ENCODE measurements at places on chromosomes 16 and 17.

DNA sequence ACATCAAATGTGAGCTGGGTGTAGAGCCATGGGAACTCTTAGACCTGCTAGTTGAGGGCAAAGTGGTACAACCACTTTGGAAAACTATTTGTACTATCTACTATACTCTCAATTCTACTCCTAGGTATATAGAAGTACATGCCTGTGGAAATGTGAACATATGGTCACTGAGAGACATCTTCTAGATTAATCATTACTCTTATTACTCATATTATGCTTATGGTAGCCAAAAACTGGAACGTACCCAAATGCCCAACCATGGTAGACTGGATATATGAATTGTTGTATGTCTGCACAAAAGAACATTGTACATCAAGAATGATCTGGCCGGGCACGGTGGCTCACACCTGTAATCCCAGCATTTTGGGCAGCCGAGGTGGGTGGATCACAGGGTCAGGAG lies 2.7 kb downstream of the WDR45B start:
- DNase-seq = no peak

GRCh38 chr16:70298988-70299938 lies at the start of gene DDX19B:
DDX19B (plus strand) TSS chr16:70299186; CDS start chr16:70299298, 112 bp downstream.
- DNase-seq = peak; percentile 0

DNA sequence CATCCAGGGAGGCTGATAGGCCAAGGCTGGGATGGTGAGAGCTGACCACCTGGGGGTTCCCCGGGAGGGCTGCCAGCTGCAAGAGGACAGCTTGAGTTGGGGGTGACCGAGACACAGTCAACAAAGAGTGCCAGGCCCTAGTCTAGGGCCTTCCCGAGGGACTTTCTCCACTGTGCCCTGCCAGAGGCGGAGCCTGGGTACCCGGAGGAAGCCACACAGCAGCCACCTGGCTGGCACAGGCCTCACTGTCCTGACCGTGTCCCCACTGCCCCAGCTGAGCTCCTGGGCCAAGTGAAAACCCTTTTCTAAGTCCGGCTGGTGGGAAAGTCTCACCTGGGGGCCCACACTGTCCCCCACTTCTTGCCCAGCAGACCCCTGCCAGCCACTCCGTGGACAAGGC lies 71.9 kb upstream of the GSE1 start:
- no peak for DNase-seq

GRCh38 chr16:15829460-15829859 lies 27.4 kb downstream of the MYH11 start:
- DNase-seq = no peak

DNA sequence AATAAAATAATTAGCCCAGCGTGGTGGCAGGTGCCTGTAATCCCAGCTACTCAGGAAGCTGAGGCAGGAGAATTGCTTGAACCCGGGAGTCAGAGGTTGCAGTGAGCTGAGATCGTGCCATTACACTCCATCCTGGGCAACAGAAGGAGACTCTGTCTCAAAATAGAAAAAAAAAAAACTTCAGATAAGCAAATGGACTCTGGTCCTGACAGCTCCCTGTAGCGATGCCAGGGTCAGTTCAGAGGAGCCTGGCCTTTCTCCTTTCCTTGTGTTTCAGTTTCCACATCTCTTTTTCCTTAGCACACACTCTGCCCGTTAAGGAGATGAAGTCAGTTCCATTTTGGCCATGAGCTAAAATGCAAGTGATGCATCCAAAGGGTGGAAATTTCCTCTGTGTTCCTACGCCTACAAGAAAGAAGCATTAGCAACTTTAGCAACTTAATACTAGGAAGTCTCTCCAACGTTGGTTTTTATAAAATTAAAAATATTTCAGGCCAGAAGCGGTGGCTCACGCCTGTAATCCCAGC lies 11.6 kb upstream of the GRB2 start:
- no peak for DNase-seq

GRCh38 chr17:17523731-17524490 lies 27.7 kb upstream of the RASD1 start:
- no peak for DNase-seq

DNA sequence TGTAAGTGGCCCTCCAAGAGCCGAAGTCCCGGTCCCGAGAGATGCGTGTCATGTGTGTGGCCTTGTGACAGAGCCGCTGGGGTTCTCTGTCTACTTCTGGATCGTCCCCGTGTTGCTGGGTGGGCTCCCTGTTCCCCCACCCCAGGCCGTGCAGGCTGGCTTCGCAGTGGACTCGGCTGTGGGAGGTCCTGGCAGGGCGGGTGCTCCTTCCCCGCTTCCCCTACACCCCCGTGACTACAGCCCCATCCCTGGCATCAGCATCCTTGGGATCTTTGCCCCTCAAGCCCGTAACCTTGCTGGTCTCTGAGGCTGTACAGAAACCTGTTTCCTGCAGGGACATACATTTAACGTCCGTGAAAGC lies 136.3 kb downstream of the BANP start:
- DNase-seq = no peak

GRCh38 chr16:84220851-84221250 lies 19.0 kb downstream of the KCNG4 start:
- no peak for DNase-seq

GRCh38 chr17:56284482-56284881 lies 131.2 kb downstream of the ANKFN1 start:
- no peak for DNase-seq

DNA sequence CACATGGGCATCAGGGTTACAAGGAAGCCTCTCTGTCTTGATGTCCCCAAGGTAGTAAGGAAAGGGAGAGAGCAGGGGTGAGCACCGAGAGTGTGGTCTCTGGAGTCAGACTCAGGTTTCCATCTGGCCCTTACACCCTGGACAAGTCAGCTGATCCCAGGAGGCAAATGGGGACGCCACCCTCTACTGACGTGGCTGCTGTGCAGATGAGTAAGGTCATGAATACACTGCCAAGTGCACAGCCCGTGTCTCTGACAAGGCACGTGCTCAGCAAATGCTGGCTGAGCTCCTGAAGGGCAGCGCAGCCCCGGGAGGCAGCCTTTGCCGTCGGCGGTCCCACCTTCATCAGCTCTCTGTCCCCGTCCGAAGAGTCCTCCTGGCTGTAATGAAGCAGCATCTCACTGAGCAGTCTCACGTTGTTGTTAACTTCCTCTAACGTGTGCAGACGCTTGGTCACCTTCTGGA lies 19.4 kb downstream of the GGA3 start:
- DNase-seq = no peak

- no peak for DNase-seq
Observed at GRCh38 chr17:50218771-50219315, 17.4 kb upstream of the COL1A1 start.

DNA sequence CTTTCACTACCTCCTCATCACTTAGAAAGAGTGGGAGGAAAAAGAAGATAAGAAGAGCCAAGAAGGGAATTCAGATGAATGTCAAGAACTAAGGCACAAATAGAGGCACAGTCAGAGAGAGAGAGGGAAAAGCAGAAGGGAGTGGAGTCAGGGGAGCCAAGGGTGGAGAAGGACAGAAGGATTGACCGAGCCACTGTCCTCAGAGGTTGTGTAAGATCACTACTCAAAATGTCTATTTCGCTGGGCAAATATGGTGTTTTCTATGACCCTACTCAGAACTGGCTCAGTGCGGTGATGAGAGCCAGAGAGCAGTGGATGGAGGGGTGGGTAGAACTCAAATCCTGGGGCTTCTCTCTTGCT lies 139.2 kb upstream of the HS3ST2 start:
- no peak for DNase-seq

DNA sequence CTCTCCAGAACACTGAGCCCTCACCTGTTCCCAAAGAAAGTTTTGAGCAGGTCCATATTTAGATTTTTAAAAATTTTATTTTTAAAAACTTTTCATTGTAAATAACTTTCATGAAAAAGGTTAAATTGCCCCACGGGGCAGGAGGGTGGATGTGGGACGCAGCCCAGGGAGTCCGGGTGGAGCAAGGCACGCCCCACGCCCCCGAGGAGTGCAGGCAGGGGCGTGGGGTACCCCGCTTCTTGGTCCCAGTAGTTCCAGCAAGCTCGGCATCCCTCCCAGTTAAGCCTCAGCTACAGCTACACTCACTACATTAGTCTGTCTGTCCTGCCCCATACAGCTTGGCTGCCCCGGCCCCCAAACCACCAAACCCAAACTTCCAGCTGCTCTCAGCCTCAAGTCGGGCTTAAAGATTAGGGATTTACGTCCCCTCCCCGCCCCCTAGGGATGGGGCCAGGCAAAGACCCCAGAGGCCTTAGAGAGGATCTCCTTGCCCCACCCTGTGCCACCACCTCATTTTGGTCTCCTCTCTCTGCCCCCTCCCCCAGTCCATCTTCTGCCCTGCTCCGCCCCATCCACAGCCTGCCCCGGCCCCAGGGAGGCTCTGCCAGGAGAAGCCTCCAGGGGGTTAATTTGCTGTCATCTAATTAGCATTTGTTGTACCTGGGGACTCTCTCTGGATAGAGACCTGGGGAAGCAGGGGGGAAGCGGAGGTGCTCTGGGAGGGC lies 4.6 kb downstream of the FOXJ1 start:
- no peak for DNase-seq

GRCh38 chr17:17044846-17045561 lies 2.7 kb downstream of the MPRIP start:
- DNase-seq = no peak

- DNase-seq = no peak
Observed at GRCh38 chr17:47707056-47707804, 13.3 kb downstream of the TBKBP1 start.

DNA sequence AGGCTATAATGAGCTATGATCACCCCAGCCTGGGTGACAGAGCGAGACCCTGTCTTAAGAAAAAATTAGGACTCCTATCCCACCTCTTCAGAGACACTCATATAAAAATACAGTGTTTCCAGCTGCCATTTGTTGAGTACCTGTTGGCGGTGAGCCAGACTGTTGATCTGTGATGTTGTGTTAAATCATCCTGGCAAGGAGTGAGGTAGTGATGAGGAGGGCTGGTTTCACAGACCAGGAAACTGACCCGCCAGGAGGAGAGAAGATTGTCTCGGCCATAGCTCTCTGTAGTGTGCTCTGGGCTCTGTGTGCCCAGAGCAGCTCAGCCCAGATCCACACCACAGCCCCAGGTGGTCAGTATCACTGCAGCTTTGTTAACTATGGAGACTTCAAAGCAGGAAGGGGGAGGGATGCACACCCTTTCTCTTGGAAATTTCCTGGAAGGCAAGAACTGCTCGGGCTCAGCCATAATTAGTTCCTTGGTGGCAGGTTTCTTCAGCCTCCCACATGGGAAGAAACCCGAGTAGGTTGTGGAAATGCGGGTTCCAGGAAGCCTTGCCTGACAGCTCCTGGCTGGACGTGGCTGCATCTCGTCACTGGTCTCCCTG lies 343.0 kb downstream of the SNX29 start:
- DNase-seq = peak; percentile 27

- DNase-seq = no peak
Observed at GRCh38 chr17:46726206-46726605, 92.3 kb downstream of the WNT3 start.

DNA sequence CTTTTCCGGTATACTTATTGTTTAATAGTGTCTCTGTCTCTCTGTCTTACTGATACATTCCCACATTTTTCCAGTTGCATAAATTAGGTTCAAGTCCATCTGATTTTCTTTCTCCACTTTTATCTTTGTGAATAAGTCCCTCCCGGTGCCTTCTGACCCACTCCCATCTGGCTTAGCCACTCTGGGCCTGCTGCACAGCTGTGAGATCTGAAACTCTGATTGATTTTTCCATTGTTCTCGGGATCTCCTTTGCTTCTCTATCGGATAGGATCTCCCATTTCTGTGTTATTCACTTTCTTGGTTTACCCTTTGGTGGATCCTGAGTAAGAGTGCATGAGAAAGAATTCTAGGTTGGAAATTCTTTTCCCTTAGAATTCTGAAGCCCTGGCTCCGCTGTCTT lies 8.6 kb downstream of the UTP4 start:
- no peak for DNase-seq

DNA sequence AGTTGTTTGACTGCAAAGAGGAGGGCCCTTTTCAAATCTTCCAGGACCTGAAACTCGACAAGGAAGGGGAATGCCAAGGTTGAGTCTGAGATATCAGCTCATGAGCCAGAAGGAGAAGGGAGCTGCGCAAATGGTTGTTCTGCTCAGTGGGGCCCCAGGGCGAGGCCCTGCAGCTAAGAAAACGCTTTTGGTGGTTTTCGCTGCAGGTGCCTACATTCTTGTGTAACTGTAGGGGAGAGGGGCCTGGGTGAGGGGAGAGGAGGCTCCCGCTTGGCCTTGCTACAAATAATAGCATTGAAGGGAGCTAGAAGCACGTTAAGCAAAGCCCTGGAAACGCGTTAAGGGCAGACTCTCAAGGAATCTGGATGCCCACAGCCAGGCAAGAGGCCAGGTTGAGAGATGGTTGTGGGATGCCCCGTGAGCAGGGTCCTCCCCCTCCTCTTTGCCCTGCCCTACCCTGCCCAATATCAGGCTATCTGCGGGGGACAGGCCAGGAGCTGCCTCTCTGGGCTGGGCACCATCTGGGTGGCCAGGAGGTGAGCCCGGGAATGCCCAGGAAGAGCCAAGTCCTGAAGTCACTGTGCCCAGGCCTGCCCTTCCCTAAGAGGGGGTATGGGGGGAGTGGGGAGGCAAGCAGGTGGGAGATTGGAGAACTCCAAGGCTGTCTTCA lies 21.9 kb downstream of the GPR142 start:
- no peak for DNase-seq

- DNase-seq = no peak
Observed at GRCh38 chr16:84610376-84610775, 7.5 kb downstream of the COTL1 start.

DNA sequence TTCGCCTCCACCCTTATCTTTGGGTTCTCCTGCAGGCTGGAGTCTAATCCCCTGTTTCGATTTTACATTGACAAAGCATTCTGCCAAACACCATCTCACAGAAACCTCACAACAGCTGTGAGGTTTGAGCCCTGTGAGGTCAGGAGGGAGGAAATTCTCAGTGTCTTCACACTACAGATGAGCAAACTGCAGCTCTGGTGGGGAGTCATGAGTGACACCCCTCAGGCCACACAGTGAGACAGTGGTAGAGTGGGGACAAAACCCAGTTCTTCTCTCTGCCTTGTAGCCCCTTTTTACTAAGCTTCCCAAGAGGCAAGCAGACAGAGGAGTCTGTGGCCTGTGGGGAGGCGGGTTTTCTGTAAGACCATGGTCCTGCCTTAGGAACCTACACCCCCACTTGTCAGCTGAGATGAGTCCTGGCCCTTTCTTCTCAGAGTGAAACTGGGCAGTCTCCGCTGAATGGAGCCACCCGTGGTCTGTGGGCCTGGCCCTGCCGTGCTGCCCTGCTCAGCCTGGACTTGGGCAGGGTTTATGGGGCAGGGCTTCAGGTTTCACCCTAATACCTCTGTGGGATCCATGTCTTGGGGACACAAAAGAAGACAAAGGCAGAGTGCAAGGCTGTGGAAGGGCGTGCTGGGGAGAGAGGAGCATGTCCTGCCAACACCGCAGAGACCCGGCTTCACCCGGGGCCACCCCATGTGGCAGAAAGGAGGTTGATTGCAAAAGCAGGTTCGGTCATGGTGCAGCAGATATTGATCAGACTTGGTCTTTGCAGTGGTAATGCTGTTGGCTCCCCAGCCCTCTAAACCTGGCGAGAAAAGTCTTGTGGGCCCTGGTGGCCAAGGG lies 59.0 kb downstream of the ABR start:
- no peak for DNase-seq

All from NCI-H187 (cell line).